ENCODE measurements at places on chromosomes 3 and 15. TPM values are rescaled to one million over a fixed set of nuclear protein-coding genes. Genes with fewer than 3 reads are reported as not detected.

- DNase-seq = no peak
Observed at GRCh38 chr3:131775650-131776049, 259.2 kb downstream of the CPNE4 start.

DNA sequence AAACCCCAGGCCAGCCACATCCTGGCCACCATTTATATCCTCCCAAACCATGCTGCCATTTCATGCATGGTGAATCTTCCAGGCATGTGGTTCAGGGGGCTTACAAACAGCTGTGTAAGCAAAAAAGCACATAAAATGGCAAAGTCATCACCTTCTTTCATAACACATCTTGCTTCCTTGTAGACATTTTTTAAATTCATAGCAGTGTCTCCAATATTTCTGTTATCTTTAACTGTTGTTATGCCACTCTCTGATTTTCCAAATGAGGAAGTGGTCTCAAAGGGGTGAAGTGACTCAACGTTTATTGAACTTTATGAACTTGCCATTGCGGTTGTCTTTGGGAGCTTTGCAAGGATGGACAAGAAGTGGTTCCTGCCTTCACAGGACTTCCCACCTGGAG, 264.4 kb downstream of the MEX3B start:
- DNase-seq = no peak

DNA sequence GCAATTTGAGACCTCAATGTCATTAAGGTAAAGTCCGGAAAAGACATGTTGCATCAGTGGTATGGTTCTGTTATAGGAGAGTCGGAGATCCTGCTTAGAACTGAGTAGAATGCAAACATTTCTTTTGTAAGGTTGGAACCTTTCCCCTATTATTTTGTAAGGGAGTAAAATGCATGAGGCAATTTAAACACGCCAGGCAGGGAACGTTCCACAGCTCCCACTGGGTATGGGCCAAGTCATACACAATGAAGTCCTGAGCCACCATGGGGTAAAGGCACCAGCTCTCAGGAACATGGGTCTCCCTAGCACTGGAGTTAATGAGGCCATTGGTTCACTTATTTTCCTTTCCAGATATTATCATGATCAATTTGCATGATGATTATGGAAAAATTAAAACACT, 116.6 kb upstream of the NR2F2 start:
- DNase-seq = no peak

DNA sequence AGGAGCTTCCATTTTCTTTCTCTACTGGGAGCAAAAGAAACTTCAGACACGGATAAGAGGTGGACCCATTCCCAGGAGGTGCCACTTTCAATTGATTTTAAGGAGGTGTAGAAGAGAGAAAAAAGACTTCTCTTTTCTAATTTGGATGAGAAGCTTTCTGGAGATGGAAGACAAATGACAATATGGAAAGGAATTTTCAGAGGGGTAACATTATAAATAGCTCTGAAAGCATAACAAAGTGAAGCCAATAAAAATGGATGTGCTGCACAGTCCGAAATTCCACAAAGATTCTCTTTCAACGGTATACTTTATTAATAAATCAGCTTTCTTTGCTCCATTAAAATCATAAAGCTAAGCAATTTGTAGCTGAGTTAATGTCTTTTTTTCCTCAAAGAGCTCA, 607.2 kb upstream of the MDFIC2 start:
- no peak for DNase-seq

DNA sequence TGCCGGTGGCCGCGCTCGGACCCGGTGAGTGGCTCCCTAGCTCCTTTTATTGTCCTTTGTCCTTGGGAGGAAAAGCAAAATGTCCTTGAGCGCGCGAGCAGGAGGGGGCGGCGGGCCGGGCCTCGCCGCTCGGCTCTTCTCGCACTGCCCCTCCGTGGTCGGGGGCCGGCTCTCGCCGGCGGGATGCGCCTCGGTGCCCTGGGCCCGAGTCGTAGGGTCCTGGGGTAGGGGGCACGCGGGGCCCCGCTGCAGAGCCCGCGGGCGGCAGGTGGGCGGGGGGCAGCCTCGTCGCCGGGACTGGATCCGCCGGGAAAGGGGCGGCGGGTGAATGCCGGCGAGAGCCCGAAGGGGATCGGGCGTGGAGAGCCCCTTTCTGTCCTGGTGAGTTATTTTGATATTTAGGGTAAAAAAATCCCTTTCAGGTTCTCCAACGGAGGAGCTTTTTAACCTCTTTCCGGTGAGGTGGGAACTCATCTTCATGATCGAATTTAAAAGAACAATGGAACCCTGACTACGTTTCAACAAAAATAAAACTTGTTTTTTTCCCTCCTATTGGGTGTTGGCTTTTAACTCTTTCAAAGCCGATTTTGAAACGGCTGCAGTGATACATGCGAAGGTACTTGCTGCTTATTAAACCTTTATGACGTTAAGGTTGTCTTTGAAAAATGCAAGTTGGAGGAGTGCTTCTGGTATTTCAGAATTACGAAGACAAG, 16.8 kb upstream of the CHD2 start:
- DNase-seq = no peak

DNA sequence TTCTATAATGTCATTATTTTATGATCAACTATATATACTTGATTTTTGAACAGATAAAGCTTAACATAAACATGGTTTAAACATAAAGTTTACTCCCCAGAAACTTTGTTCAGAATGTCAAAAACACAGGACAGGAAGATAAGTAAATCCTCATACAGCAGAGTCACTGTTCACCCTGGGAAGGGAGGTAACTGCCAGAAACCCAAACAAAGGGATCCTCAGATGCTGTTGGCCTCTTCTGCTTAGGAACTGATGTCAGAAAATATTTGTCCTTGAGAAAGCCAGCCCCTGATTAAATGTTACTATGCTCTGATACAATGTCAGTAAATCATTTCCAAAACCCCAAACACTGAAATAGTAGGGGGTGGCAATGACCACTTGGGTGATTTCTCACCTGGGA, 185.3 kb downstream of the TJP1 start:
- DNase-seq = no peak

DNA sequence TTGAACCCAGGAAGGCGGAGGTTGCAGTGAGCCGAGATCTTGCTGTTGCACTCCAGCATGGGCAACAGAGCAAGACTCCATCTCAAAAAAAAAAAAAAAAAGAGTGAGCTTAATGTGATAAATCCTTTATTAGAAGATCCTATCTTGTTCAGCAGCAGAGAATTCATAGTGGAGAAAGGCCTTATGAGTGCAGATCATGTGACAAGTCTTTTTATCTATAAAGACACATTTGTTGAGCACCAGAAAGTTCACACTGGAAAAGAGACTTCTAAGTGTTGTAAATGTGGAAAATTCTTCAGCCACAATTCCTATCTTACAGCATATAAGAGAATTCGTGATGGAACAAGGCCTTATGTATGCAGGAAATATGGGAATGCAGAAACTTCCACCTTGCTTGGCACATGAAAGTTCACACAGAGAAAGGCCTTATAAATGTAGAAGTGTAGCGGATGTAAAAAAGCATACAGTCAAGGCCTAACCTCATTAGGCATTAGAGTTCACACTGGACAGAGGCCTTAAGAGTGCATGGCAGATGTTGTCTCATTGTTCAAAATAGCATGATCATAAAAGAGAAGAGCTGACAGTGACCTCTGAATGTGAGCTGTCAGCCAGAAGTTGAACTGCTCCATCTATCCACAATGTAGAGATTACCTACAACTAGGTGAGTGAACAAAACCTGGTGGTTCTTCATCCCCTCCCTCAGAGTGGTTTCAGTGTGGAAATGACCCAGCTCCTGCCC, 16.7 kb downstream of the ADAM10 start:
- no peak for DNase-seq

GRCh38 chr15:65935391-65935790, 66.1 kb downstream of the RAB11A start:
- no peak for DNase-seq

- DNase-seq = no peak
Observed at GRCh38 chr3:175267561-175267960, 408.4 kb downstream of the NAALADL2 start.

- DNase-seq = no peak
Observed at GRCh38 chr3:122959339-122959738, 68.2 kb downstream of the SEMA5B start.

The PLSCR4 gene
- 16.4 TPM for total RNA-seq

The NR2F2 gene
- total RNA-seq = 31.7 TPM

The RLBP1 gene
- total RNA-seq = not detected

The SUCNR1 gene
- total RNA-seq = 0.12 TPM

The GPR87 gene
- total RNA-seq = not detected

The CD96 gene
- 0.20 TPM for total RNA-seq

The SLC12A1 gene
- total RNA-seq = not detected

The SPATA12 gene
- not detected for total RNA-seq
